Dermis blood vessel endothelial cell (primary cell): ENCODE measurements at places on chromosomes 12 and 14. TPM values are rescaled to one million over a fixed set of nuclear protein-coding genes. Genes with fewer than 3 reads are reported as not detected.

Gene SPRYD4
- 1.6 and 2.4 TPM in 2 replicates for total RNA-seq

Gene OR6C2
- total RNA-seq: not detected in 2 replicates

- DNase-seq: no peak
These were observed 13.2 kb downstream of the CLBA1 start for GRCh38 chr14:104998801-104999200.

DNA sequence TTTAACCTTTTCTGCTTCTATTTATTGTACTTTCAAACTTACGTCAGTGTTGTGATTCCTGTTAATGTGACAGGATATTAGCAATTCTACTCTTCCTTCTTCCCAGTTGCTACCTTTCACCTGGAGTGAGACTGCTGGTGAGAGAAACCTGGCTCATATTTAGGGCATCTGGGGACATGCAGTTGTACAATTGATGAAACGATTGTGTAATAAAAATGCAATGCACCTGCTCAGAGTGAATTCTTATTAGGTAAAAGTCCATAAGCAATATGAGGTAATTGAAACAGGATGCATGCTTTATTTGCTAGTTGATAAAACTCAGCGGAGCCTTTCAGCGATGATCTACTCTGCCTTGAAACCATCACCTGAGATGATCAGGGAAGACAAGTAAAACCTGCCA lies 116.1 kb upstream of the FBXO33 start:
- no peak for DNase-seq

Gene FAM234B
- total RNA-seq: 12.2 and 13.3 TPM in 2 replicates

Gene RIMBP2
- total RNA-seq: not detected in 2 replicates

DNA sequence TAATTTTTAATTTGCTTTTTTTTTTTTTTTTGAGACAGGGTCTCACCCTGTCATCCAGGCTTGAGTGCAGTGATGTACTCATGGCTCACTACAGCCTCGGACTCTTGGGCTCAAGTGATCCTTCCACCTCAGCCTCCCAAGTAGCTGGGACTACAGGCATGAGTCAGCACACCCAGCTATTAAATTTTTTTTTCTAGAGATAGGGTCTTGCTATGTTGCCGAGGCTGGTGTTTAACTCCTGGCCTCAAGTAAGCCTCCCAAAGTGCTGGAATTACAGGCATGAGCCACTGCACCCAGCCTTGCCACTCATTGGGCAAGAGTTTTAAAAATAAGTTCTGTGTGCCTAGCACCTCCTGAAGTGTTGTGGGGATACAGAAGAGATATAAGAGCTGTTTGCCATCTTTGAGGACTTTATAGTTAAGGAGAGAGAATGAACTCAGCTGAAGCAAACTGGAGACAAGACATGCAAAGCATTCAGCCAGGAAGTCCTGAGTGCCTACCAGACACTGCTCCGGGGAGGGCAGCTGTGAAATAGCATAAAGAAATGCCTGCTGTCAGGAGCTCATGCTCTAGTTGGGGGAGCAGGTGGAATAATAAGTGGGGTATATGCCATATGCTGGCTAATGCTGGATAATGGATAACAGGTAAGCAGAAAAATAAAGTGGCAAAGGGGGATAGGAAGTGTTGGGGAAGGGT lies 15.0 kb upstream of the EMP1 start:
- no peak for DNase-seq

- DNase-seq: no peak
These were observed 31.9 kb upstream of the VPS33A start for GRCh38 chr12:122298071-122298748.

DNA sequence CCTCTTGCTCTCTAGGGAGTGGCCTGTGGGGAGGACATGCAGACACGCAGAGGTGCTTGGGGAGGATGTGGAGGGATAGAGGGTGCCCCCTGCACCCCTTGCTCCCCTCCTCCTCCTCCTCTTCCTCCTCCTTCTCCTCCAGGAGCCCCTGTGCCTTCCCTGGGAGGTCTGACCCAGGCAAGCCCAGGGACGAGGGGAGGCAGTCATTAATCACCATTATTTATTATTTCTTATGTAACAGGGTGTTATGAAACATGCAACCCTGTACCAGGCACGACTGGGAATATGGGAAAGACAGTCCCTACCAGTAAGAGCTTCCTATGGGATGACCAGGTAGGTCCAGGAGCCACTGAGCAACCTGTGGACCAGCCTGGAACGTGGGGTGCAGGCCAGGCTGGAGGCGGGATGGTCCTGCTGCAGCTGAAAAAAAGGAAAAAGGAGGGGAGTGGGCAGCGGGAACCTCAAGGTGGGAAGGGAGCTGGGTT lies 22.5 kb upstream of the PGF start:
- no peak for DNase-seq

DNA sequence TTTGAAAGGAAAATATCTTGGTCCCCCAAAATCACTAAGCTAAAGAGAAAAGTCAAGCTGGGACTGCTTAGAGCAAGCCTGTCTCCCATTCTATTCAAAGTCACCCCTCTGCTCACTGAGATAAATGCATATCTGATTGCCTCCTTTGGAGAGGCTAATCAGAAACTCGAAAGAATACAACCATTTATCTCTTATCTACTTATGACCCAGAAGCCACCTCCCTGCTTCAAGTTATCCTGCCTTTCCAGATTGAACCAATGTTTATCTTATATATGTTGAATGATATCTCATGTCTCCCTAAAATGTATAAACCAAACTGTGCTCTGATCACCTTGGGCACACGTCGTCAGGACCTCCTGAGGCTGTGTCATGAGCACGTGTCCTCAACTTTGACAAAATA lies 14.6 kb upstream of the CCDC196 start:
- DNase-seq: no peak

Gene COL2A1
- not detected in 2 replicates for total RNA-seq

Gene KRT75
- total RNA-seq: not detected in 2 replicates

DNA sequence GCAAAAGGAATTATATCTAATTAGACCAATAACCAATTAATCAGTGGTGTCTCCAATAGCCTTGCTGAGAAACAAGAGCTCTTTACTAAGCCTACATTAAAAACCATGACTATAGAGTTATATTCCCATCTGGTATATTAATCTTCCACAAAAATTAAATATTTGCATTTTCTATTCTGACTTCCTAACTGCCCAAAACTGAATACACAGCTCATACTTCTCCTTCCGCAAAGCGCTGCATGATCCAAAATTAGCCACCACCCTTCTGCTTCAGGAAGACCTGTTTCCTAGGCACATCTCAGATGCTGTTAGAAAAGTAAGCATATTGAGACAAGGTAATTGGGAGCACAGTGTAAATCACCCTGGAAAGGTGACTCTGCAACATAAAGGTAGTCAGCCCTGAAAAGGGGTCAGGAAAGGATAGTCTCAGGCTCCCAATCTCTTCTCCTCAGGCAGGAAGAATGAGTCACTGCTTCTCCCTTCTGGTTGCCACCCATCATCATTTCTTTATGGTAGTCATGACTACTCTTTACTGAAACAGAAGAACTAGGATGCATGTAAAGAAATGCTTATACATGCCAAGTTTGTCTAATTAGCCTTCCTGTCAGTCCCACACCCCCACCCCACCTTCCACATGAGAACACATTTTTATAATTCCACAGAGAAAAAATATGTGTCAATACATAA lies 54.3 kb downstream of the PLCZ1 start:
- DNase-seq: no peak

Gene PPP1R3E
- 1.7 and 2.6 TPM in 2 replicates for total RNA-seq

GRCh38 chr12:52584156-52584682 lies 10.6 kb upstream of the KRT74 start:
- no peak for DNase-seq

- no peak for DNase-seq
These were observed 7.5 kb downstream of the NTF3 start for GRCh38 chr12:5439371-5439771.

DNA sequence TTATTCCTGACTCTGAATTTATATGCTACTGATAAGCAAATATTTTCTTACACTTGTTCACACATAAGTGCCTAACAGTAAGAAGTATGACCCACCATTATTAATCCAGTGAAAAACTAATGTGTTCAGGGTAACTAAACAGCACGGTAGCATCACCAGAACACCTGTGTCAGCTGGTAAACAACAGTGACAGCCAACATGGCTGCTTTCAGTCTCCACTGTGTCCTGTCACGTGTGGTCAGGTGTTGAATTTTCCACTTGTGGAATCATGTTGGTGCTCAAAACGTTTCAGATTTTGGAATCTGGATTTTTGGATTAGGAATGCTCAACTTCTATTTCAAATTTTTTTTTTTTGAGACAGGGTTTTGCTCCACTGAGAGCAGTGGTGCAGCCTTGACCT lies 14.3 kb upstream of the ATP23 start:
- no peak for DNase-seq
